ENCODE measurements at places on chromosomes 6 and 20. TPM values are rescaled to one million over a fixed set of nuclear protein-coding genes. Genes with fewer than 3 reads are reported as not detected.

EPHA7 gene
- 0.57 TPM for total RNA-seq

ENPP4 gene
- 6.2 TPM for total RNA-seq

TSPO2 gene
- total RNA-seq = not detected

WFDC10A gene
- not detected for total RNA-seq

LGSN gene
- total RNA-seq = not detected

ID4 gene
- total RNA-seq = 5.9 TPM

SLC35B3 gene
- total RNA-seq = 16.7 TPM

DDX43 gene
- total RNA-seq = 3.1 TPM

RPL10A gene
- 1,335 TPM for total RNA-seq

GHRH gene
- total RNA-seq = not detected

BPIFB2 gene
- not detected for total RNA-seq

VGLL2 gene
- not detected for total RNA-seq

ZBP1 gene
- not detected for total RNA-seq
